ENCODE measurements at places on chromosomes 7 and 10.

- no peak for DNase-seq
Measured at GRCh38 chr7:16299853-16300252, 121.5 kb downstream of the CRPPA start.

DNA sequence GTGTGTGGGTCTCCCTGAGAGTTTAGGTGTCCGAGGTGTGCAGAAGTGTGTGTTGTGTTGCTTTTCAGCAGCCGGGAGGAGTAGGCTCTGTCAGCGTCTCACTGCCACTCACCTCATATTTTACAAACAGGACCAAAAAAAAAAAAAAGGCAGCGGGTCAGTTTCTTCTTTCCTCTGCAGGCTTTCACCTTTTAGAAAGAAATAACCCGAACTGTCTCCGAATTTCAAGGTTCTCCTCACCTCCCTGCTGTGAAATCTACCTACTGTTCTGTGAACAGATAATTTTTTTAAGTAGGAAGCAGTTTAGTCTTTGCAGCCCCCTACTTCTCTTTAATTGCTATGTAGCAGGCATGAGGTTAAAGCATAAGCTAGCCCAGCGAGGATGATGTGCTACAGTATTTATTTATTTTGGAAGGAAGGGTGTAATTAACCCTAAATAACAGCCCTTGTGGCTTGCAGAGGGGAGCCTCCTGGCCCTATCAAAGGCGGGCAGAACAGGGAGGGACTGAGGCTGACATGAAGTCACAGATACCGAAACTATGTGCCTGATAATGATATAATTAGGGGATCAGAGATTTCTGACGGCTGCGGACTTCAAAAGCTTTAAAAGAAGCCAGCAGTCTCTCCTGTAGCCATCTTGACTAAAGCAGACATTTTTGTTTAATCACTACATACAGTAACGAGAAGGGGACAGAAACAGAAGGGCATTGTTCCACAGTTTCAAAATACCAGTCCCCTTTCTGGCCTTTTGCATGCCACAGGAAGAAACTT is 1.6 kb downstream of the BAMBI start:
- peak; percentile 46 for DNase-seq

DNA sequence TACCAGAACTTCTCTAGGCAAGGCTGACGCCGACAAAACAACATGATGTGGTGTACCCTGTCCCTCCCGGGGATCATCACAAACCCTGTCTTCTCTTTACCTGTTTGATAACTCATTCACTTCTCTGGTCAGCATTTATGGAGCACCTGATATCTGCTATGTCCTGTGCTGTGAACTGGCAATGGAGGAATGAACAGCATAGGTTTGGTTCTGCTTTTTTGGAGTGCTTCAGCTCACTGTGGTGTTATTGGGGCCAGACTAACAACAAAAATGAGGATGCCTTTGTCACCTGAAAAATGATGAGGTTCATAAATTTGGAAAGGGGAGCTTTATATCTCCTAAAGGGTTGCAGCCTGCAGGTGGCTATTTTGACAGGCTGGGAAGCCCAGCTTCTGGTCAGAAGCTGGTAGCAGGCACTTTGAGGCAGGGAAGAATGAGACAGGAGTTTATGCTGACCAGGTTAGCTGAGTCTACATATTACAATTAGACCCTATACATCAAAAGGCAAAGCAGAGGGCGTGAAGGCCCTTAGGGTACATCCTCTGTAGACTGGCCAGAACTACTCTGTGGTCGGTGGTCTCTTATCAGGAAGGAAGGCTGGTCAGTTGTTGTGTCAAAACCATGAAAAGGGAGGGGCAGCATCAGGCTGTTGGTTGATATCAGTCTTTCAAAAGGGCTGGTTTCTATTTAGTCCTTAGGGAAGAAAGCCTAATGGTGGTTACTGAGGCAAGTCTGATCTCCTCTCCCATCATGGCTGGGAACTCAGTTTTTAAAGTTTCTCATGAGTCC is 42.3 kb downstream of the SH2D4B start:
- DNase-seq = no peak

DNA sequence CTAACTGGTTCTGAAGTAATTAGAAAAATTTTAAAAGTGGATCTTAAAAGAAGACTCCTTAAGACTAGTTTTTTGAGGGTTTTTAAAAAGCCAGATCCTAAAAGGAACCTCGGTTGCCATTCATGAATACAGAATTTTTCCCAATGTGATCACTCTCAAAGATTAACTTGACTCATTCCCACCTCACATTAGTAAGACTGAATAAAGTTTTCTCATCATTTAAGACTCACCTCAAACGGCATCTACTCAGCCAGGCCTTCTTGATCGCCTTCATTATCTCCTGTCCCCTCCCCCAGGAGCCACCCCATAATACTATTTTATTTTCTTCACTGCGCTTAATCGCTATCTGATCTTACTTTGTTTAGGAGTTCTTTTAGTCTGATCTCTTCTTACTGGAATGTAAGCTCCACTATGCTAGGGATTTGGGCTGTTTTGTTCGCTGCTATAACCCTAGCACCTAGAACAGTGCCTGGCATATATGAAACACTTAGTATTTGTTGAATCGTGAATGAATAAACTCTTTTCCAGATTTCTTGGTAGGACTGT is 55.9 kb upstream of the PCGF5 start:
- DNase-seq = peak; percentile 17

DNA sequence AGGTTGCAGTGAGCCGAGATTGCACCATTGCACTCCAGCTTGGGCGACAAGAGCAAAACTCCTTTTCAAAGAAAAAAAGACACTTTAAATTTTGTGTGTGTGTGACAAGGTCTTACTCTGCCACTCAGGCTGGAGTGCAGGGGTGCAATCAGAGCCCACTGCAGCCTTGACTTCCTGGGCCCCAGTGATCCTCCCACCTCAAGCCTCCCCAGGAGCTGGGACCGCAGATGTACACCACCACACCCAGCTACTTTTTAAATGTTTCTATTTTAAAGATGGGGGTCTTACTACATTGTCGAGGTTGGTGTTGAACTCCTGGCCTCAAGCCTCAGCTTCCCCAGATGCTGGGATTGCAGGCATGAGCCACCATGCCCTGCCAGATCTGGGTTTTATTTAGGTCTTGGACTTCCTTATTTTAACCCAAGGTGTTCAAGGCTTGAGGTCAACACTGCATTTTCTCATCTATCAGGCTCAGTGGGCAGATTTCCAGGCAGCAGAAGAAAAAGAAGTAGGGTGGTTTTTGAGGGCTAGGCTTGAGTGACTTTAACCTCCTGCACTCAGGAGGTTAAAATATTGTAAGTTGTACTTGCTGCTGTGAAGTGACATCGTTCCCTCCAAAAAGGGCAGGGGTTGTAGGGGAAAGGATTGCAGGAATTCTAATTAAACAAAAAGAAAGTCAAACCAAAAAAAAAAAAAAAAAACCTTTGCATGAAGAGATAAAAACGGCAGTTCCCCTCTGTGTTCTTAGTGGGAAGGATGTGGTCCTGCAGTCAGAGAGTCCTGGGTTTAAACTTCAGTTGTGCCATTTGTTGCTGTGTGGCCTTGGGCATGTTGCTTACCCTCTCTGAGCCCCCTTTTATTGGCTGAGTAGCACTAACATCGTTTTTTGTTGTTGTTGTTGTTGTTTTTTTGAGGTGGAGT is 71.5 kb downstream of the CARD11 start:
- DNase-seq = no peak

- no peak for DNase-seq
Measured at GRCh38 chr7:128154504-128154903, 86.6 kb upstream of the LEP start.

- DNase-seq = no peak
Measured at GRCh38 chr7:73971322-73971703, 56.7 kb upstream of the ELN start.

GRCh38 chr7:5605775-5606634 is 175.5 kb downstream of the RNF216 start:
- no peak for DNase-seq

GRCh38 chr10:11533328-11533781 is 78.1 kb downstream of the USP6NL start:
- peak; percentile 8 for DNase-seq

GRCh38 chr10:14554091-14554490 is 220.6 kb downstream of the FAM107B start:
- DNase-seq = no peak

DNA sequence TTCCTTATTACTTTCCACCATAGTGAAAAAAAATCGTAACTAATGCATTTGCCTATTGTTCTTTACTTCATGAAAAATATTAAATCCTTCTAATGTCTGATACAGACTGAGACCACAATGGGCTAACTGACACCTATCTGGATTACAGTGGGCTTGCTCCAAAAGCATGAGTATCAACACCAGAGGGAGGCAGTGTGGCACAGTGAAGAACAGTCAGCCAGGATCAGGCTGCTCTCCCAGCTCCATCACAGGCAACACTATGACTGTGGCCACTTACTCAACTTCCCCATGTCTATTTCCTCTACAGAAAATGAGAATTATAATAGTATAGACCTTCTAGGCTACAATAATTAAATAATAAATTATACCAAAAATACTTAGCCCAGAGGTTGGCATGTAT is 97.2 kb downstream of the SLC25A13 start:
- DNase-seq = no peak

DNA sequence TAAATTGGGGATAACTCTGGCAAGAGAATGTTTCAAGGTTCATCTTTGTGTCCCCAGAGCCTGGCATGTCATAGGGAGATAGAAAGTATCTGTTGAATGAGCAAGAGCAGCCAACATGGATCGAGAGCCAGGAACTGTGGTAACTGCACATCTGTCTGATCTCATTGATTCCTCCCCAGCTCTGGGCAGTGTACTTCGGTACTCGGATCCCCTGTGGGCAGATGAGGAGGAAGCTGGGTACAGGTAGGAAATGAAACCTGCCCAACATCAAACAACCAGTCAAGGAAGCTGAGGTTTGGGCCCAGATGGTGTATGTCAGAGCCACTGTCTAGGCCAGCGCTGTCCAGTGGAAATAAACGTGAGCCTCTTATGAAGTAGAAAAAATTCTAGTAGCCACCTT is 76.4 kb downstream of the GRK5 start:
- DNase-seq = no peak

DNA sequence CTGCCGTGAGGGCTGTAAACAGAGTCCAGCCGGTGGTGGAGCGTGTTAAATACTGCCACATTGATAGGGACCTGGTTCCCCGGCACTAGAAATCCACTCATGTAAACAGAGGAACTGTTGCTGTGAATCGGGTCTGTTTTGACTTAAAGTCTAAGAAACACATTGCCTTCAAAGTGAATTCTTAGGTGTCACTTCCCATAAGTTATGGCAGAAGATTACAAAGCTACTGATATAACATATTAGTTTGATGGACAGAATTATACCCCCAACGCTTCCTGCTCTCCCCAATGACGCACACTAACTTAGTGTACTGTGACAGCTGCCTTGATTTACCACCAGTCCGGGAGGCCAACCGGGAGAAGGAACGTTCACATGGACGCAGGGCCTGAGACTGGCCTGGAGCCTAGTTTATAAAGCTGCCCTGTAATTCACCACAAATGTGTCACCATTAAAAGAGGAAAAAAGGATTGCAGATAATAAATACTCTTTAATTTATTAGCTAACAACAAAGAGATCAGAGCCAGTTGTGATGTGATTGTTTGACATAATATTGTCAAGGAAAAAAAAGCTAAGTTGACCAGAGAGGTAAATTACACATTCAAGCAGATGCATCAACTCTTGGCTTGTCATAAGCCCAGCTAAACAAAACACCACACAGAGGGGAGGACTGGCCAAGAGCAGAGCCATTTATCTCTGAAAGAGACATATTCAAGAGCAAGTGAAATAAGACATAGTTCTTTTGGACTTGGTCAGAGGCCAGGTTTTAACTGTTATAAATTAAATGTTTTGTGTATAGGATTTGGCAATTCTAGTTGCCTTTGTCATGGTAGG is 820.6 kb downstream of the LRMDA start:
- peak; percentile 35 for DNase-seq

DNA sequence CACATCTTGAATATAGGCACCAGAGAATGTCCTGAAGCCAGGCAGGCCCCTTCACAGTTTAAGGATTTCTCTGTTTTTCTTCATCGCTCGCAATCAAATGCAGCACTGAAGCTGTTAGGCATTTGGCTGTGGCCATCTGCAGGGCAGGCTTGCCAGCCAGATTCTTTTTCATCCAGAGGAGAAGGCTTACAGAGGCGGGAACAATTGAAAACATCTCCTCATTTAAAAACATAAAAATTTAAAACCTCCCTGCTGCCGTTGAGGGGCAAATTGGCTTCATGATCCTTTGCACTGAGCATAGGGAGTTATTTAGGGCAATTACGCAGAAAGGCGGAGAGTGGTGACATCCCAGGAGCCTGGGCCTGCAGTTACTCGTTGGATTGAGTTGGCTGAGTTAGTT is 500.0 kb downstream of the TYW1 start:
- DNase-seq = no peak

DNA sequence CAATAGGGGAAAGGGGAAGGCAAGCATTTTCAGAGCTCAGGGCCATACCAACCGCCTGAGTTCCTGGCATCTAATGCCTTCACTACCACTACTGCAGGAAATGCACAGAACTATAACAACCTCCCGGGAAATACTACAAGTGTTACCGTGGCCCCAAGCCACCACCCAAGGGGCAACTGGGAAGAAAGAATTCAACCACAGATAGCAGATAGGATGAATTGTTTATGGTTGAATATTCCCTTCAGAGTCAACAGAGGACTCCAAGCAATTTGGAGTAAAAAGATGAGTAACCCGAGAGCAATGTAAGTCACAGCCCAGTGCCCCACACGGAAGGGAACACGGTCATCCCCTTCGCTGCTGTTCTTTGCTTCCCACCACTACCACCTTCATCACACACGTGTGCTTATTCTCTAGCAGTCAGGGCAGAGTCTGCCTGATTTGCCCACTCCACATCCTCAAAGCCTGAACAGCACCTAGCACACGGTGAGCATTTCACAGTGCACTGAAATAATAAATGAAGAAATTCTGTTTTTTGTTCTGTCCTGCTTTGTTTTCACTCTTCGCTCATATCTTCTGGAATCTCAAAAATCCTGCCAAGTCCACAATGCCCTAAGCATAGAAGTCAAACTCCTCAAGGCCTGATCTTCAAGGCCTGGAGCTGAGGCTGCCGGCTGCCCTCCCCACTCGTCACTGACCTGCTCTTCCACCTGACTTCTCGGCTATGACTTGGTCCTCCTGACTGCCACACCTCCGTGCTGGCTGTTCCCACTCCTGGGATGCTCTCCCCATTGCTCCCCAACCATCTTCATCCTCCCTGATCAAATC is 221.1 kb downstream of the KCNMA1 start:
- peak; percentile 98 for DNase-seq

DNA sequence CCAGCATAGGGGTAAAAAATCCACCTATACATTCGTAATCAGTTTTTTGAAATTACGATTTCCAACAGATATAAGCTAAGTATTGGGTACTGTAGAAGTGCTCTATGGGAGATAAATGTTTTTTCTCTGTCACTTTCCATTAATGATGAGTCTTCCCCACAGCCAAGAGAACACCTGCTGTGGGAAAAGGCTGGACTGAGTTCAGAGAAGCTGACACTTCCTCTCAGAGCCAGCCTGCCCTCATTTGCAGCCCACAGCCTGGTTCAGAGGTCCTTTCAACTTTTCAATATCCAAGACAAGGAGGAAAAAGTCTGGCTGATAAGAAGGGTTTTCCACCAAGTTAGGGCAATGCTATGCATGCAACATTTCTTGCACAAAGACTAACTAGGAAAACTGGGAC is 64.5 kb upstream of the DNAJB12 start:
- no peak for DNase-seq

GRCh38 chr7:86966916-86967315 is 92.5 kb downstream of the ELAPOR2 start:
- DNase-seq = no peak

- DNase-seq = peak; percentile 13
Measured at GRCh38 chr10:115141254-115141653, 48.1 kb downstream of the ATRNL1 start.
